RKO (cell line): ENCODE measurements at places on chromosomes 13 and 19.
A peak's percentile ranks its signal among the peaks of the same experiment; 100 is the strongest.

GRCh38 chr19:46393456-46394401 lies 19.6 kb downstream of the CCDC8 start:
- no peak for DNase-seq

GRCh38 chr13:39816936-39817335 lies 161.5 kb downstream of the COG6 start:
- no peak for DNase-seq

GRCh38 chr19:6030214-6030507 lies 52.2 kb upstream of the RANBP3 start:
- no peak for DNase-seq

- DNase-seq: peak; percentile 66
Measured at GRCh38 chr19:19259741-19260140, 13.4 kb downstream of the TM6SF2 start.

GRCh38 chr19:12994701-12995595 lies at the start of gene NFIX:
Gene NFIX (plus strand): TSS chr19:12995475. CDS start chr19:12995838, 363 bp downstream.
- DNase-seq: peak; percentile 49

GRCh38 chr13:87093399-87093798 lies 577.8 kb upstream of the SLITRK5 start:
- DNase-seq: no peak

DNA sequence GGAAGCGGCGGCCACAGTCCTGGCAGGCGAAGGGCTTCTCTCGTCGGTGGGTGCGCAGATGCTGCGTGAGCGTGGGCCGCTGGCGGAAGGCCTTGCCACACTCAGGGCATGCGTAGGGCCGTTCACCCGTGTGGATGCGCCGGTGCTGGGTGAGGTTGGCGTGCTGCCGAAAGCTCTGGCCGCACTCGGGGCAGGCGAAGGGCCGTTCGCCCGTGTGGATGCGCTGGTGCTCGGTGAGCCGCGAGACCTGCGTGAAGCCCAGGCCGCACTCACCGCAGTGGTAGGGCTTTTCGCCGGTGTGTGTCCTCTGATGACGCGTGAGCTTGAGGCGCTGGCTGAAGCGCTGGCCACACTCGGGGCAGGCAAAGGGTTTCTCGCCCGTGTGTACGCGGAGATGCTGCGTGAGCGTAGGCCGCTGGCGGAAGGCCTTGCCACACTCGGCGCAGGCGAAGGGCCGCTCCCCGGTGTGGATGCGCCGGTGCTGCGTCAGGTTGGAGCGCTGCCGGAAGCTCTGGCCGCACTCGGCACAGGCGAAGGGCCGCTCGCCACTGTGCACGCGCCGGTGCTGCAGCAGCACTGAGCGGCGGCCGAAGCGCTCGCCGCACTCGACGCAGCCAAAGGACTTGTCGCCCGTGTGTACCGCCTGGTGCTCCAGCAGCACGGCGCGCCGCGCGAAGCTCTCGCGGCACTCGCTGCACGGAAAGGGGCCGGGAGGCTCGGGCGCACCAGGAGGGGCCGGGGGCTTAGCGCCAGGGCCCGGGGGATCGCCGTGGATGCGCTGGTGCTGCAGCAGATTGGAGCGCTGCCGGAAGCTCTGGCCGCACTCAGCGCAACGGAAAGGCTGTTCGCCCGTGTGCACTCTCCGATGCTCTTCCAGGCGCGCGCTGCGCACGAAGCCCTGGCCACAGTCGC lies 4.0 kb upstream of the UBE2M start:
- DNase-seq: no peak

DNA sequence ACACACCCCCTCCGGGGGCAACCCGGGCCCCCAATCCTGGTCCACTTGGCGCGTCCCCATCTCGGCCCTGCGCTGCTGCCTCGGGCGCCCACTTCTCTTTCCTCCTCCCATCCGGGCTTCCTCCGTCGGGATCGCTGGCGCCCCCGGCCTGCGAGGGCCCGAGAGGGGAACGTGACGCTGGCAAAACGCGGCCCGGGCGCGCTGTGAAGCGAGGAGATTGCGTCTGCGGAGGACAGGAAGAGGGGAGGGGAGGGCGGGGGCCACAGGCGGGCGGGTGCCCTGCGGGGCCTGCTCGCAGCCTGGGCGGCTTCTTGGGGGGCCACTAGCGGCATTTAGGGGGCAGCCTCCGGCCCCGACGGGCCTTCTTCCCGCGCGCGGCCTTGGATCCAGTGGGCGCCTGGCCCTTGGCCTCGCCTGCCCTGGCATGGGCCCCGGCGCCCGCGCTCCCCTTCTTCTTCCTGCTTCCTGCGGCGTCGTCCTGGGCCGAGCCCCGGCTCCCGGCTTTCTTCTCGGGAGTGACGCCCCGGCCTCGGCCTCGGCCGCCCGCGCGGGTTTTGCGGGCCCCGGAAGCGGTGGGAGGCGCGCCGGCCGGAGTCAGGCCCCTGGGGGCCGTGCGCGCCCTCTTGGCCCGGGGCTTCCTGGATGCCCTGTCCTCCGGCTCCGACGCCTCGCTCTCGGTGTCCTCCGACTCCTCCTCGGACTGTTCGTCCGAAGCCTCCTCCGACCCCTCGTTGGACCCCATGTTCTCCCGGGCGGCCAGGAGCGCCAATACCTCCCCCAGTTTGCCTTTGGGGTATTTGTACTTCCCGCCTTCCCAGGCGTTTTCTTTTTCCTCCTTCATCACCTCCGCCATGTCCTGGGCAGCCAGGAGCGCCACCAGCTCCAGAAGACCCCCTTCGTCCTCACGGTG lies 2.2 kb downstream of the PNMA8B start:
- DNase-seq: no peak

DNA sequence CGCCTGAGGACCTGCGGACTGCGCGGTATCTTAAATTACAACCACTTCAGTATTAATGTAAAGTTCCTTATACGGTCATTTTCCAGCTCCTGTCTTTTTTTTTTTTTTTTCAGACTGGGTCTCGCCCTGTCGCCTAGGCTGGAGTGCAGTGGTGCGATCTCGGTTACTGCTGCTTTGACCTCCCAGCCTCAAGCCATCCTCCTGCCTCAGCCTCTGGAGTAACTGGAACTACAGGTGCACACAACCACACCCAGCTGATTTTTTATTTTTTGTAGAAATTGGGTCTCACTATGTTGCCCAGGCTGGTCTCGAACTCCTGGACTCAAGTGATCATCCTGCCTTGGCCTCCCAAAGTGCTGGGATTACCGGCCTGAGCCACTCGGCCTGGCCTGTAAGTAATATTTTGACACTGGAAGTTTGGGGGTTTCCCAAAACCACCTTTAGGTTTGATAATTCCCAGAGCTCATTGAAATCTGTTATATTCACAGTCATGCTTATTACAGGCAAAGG lies 406 bp upstream of the EID2B start:
- no peak for DNase-seq

DNA sequence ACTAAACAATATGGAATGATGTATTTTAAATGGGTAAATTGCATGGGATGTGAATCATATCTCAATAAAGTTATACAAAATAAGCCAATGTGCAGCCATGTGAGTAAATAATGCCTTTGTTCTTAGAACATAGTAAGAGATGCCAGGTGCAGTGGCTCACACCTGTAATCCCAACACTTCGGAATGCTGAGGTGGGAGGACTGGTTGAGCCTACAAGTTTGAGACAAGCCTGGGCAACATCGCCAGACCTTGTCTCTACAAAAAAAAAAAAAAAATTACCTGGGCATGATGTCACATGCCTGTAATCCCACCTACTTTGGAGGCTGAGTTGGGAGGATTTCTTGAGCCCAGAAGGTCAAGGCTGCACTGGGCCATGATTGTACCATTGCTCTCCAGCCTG lies 230.7 kb downstream of the RFC3 start:
- DNase-seq: no peak

DNA sequence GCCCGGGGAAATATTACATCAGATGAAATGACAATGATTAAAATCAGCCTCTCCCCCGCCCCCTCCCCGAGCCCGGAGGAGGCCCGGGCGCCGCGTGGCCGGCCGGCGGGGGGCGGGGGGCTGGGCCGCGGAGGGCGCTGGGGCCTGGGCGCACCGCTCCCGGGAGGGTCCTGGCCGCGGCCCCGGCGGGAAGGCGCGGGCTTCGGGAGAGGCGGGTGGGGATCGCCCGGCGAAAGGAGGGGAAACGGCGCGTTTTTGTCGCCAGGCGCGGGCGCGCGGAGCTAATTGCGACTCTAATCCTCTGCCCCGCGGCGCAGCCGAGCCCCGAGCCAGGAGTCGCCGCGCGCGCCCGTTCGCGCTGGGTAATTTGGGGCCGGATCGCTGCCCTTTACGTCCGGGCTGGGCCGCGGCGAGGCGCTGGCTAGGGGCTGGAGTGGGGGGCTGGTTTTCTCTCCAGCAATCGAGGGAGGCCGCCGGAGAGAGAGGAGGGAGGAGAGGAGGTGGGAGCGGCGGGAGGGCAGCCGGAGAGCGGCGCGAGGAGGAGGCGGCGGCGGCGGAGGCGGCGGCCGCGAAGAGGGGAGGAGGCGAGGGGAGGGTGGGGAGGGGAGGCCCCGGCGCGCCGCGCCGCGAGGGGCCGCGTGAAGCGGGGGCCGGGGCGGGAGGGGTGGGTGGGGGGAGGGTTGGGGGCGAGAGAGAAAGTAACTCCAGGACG lies at the start of gene KCTD15:
KCTD15 (plus strand) TSS at position 707 of the 712 bp plus-strand sequence. CDS start 3,585 bp downstream, outside the sequence.
- DNase-seq: peak; percentile 53

GRCh38 chr13:98462241-98462882 lies 114.5 kb downstream of the STK24 start:
- no peak for DNase-seq

DNA sequence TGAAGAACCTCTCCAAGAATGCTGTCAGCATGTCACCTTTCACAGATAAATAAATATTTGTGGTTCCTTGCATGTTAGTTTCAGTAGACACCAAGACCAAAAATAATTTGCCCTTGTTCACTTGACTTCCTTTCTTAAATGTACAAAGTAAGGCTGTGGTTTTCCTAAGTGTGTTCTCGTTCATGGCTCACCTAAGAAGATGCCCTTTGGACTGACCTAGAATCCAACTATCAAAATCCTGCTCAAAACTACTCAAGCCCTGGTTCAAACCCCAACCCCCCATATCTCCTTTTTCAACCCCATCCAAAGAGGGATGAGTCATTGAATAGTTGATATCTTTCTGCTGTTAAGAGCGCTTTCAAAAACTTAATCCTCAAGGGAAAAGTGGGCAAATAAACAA lies 247.8 kb upstream of the ZNF507 start:
- DNase-seq: no peak

GRCh38 chr13:44320611-44321010 lies 53.0 kb upstream of the SERP2 start:
- DNase-seq: no peak

- DNase-seq: no peak
Measured at GRCh38 chr19:38877781-38878574, at the start of gene RINL. Gene RINL (minus strand): TSS chr19:38878275. CDS start chr19:38876742, 1,533 bp downstream.

DNA sequence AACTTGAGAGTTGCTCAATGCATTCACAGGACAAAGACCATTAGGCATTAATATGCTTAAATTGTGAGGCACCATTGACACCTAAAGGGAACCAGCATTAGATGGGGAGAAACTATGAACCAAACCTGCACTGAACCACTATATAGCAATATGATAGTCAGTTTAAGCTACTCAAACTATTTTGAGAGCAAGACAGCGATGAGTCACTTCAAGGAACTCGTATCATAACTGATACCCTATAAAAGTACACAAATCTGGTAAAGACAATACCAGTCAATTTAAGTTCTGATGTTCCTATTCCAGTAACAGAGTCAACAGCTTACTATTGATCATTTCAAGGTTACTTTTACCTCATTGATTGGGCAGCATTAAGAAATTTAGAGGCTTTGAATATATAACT lies 151.3 kb upstream of the ATXN8OS start:
- peak; percentile 17 for DNase-seq

DNA sequence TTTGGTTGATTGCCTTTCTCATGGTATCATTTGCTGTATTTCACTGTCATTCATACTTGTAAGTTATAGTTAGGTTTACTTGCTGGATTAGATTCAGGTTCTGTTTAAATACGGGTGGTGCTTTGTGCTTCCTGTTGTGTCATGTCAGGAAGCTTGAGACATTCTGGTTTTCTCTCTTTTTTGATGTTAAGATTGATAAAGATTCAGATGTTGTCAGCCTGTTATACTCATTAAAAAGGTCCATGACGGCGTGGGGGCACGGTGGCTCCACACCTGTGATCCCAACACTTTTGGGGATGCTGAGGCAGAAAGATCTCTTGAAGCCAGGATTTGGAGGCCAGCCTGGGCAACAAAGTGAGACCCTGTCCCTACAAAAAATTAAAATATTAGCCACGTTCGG lies 45.7 kb downstream of the NAA16 start:
- no peak for DNase-seq

GRCh38 chr13:37138169-37138568 lies 32.7 kb upstream of the CSNK1A1L start:
- peak; percentile 49 for DNase-seq

- peak; percentile 82 for DNase-seq
Measured at GRCh38 chr19:6639439-6639838, 30.5 kb downstream of the TNFSF14 start.
